ENCODE measurements at places on chromosomes 2 and 18.

DNA sequence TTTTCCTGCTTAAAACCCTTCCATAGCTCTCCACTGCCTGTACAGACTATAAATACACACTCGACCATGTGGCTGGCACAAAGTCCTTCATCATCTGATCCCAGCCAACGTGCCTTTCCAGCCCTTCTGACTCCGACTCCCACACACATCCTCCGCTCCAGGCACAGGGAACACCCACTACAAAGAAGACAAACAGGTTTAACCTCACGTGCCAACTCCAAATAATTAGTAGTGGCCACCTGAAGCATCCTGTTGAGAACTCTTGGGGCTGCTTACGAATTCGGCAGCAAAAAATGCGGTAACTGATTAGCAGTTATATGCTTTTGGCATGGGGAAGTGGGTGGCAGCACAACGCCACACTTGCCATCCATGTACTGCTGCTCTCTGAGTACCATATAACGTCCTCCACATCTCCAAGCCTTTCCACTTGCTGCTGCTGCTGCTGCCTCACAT, 12.1 kb downstream of the SPIRE1 start:
- DNase-seq = no peak

DNA sequence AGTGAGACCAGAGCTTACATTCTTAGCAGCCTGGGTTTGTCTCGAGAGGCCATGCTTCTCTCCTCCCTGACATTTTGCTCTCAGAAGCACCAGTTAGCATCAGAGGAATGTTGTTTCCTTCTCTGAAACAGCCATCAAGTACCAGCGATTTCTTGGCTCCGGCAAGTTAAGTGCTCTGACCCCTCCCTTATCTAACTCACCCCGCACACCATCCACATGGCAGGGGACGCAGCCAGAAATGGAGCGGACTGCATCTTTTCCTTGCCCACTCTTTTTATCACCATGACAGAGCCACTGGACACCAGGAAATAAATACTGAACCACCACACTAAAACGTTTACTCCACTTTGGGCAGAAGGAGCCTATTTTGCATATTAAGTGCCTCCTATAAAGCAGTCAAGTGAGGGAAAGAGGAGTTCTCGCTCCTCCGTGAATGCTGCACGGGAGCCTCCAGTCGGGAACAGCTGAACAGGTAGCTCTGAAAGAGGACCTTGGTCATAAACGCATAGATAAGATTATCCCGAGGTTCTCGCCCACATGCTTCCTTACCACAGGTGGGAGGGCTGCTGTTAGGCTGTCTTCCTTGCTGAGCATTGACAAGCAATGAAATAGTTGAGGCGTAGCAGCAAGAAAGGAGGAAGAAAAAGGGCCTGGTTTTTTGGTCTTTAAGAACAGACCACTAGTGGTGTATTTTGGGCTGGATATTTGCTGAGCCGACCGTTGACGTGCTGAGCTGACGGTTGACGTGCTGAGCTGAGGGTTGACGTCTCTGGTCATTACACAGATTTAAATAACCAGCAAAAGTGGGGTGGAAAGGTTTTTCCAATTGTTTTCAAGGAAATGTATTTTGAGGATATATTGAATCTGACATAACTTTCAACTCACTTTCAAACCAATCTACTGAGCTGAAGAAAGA, 71.4 kb upstream of the ITGB6 start:
- no peak for DNase-seq

- no peak for DNase-seq
These were observed 813.0 kb downstream of the MBD2 start for GRCh38 chr18:53411511-53411910.

- peak; percentile 99 for DNase-seq
These were observed at the start of gene FBXO11 for GRCh38 chr2:47906157-47907038. Gene FBXO11, minus strand, starts transcription at chr2:47906498. Its CDS starts 778 bp downstream, at chr2:47905720.

DNA sequence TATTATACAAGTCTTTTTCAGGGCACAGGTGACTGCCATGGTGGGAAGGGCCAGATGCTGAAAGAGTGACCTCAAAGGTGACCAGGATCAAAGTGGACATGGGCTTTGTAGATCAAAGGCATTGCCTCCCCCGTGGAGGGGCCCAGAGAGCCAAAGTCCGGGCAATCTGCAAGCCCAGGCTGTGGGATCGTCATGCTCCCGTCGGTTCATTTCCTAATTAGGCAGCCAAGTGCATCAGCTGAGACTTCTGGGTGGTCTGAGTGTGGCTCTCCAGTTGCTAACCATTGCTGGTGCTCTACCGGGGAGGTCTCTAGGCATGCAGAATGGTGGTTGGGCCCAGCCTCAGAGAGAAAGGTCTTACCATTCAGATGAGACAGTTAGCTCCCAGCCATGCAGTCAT, 61.6 kb downstream of the TRIB2 start:
- DNase-seq = no peak

DNA sequence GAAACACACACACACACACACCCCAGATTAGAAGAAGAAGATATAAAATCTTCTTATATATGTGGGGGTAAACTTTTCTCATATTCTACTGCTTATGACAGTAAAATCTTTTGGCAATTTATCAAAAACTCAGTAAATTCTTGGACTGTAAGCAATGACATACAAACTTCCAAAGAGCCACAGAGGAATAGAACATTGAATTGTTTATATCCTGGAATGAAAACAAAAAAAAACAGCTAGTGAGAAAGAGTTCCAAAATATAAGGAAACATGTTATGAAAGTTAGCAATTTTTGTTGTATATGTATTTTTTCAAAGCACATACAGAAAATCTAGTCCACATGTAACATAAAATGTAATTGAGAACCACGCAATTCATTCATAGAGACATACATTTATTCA, 764.9 kb downstream of the DSC3 start:
- no peak for DNase-seq

- no peak for DNase-seq
These were observed 211.9 kb downstream of the ALPK2 start for GRCh38 chr18:58416704-58417683.

DNA sequence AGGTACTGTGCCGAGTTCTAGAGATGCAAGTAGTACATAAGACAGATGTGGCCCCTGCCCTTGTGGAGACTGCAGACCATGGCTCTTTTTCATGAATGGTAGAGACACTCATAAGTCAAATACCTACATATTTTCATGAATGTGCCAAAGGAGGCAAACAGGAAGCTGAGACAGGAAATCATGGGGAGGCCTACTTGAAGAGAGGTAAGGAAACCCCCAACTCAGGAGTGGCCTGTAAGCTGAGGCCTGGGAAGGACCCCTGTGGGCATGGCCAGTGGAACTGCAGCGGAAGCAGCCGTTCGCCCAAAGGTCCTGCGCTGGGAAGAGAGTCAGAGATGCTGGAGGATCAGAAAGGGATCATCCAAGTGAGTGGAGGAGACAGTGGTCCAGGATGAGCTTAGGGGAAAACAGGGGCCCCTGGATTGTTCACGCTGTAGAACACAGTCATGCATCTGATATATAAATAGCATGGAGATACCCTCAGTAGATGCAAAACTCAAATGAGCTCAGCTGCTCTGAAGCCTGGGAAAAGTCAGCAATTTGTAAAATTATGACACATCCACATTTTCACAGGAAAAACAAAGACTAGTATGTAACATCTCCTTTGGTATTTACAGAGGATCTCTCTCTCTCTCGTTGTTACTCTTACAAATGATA, 228.9 kb downstream of the NEDD4L start:
- no peak for DNase-seq

DNA sequence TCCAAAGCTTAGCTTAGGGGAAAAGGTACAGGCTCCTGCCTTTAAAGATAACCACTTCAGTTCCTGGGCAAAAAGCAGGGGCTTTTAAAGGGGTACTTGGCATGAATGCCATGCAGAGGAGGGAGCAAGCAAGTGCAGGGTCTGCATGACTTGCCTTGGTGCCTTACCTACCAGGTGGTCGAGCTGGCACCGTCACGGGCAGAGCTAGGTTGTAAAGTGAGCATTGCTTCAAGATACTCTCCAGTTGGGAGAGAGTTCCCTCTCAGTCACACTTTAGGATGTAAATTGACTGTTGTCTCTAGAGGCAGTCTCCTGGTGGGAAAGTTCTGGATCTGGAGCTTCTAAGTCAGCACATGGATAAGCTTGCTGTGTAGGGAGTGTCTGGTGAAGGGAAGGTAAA, 58.6 kb upstream of the MCFD2 start:
- no peak for DNase-seq

- DNase-seq = no peak
These were observed 54.3 kb upstream of the AGPS start for GRCh38 chr2:177338177-177338721.

DNA sequence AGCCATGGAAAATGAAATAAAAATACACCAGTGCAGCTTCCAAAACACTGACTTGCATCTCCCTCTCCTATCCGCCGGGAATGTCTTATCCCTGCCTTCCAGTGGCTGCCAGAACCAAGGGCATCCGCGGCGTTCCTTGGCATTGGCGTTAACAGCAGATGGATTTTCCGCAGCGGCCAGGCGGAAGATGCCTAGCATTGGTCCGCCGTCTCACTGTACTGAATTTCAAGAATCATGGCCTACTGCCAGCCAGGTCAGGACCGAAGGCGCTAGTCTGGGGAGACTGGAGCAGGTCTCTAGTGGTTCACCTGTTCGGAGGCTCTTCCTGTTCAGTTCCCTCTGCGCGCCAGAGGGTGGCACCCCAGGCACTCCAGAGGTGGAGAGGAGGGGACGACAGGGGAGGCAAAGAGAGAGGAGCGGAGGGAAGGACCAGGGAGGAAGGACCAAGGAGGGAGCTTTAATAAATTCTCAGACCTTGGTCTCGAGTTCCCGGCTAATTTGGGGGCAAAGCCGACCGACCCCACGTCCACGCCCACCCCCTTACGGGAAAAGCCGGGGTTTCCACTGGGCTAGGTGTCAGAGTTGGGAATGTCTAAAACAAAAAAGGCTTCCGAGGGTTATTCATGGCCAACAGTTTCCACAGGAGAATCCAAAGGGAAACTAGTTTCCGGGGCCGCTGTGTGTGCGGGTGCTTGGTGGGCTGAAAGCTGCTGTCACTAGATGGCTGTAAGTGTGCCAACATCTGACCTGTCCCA, 3.7 kb upstream of the BCL2L11 start:
- DNase-seq = peak; percentile 30

DNA sequence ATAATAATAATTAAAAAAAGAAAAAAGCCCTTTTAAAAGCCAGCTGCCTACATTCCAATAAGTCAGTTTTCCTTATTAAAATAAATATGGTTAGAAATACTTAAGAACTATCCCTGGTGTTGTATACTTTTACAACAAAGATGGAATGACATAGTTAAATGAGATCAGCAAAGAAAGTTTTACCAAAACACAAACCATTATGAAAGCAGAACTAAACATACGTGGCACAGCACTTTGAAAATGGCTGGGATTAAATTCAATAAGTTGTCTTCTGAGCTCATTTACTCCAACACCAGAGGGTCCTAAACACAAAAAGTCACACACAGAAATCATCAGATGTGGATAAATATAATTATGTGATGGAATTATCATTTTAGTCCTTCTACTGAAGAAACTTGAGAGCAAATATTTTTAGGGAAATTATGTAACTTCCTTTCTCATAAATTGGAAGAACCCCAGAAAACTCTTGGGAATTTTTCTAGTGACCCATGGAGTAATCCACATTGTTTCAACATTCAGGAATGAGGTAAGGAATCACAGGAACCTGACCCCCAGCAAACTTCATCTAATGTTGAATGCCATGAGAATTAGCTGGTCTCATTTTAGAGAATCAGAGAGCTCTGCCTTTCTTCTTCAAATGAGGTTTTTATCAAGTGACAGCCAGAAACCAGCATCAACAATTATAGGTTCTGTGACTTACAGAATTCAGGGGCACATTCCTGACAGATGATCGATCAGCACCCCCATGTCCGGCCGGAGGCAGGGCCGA, 11.5 kb upstream of the TMEM237 start:
- DNase-seq = peak; percentile 88

DNA sequence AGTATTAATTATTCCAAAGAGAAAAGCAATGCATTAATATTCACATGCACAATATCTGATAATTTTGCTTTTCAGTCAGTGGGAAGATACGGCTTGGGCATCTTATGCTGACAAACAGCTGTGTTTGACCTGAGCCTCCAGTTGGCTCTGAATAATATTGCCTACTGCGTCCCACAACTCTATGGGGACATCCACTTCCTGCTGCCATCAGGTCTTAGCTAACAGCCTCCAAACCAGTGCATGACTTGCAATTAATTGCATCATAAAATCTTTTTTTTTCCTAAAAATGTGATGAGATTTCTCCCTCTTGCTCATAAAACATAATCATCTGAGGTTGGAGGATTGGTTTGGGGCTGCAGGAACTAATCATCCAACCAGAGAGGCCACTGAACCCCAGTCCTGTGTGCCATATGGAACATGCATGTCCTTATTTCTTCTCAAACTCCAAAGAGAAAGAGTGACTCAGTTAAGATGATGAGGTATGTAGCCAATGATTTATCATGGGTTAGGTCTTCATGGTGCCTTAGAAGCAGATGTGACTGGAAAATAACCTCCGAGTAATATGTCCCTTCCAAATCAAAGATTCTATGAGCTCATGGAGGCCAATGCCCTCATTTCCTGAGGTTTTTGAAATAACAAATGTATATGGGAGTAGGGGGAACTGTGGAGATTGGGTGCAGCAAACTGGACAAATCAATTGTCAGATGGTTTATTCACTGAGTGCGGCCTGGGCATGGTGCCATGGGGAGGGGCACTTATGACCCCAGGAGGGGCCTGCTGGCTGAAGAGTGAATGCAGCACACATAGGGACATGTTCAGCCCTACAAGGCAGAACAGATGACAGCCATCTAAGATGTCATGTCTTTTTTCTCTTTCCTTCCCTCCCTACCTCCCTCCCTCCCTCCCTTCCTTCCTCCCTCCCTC, 39.4 kb downstream of the EDAR start:
- DNase-seq = peak; percentile 6

DNA sequence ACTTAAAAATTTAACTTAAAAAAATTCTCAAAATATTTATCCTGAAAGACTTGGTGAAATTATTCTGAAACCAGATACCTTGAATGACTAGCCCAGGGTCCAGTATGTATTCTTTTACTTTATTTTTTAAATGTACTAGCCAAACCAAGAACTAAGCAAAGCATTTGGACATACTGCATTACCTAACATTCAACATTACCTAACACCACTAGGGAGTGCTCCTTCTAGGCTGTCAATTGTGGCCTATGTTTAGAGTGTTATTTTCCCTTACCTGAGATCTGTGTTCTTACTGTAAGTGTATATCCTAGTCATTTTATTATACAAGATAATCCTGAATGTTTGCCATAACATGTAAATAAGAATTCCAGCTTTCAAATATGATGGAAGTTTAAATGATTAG, 496.6 kb downstream of the PTPRM start:
- no peak for DNase-seq

DNA sequence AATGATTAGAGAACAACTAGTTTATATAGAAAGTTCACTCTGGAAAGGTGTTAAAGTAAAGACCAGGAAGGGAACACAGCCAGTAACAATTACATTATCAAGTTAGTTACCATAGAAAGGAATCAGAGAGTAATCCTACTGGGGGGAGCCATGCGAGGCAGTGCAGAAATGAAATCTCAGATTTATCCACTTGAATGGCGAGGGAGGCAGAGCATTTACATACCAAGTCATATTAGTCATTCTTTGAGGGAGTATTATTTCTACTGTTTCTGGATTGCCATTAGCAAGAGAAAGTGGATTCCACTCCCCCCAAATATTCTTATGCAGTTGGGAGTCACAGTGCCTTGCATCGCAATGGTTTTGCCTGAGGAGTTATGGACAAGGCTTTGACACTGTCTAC, 472.7 kb upstream of the TRIB2 start:
- DNase-seq = no peak
